AG04450 (cell line): ENCODE measurements at places on chromosomes 4 and X.

- DNase-seq, result peak; percentile 82
These were observed 11.2 kb downstream of the IGFBP7 start for GRCh38 chr4:57098941-57099340.

DNA sequence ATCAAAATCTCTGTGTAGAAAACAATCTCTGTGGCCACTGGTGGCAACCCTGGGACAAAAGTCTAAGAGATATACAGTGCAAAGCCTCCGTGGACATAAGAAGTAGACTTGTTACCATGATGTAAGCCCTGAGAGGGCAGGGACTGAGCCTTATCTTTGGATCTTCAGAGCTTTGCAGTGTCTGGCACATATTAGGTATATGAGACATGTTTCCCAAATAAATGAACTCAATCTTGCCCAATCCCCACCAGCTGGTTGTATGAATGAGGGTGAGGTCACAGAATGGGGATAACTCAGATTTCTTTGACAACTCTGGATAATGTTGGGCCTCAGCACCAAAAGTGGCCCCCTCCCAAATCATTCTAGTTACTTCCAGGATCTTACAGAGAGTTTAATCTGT, 511.4 kb upstream of the DIPK2B start:
- no peak for DNase-seq

- no peak for DNase-seq
These were observed 22.2 kb downstream of the SATL1 start for GRCh38 chrX:85221361-85221760.

GRCh38 chr4:45064741-45065140, 338.4 kb upstream of the GNPDA2 start:
- DNase-seq, result no peak

DNA sequence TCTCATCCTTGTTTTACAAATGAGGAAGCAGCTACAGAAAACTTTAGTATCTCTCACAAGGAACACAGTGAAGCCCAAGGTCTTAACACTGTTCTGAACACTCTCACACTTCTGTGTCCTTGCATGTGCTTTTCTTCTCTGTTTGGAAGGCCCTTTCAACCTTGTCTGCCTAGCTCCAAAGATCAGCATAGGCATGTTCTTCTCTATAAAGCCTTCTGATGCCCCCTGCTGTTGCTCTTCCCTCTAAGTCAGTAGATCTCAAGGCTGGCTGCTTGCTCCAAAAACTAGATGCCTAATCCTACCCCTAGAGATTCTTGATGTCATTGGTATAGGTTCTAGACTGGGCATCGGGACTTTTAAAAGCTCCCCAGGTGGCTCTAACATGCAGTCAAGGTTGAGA, 5.9 kb downstream of the APOO start:
- DNase-seq, result peak; percentile 49

GRCh38 chr4:158940271-158940670, 162.6 kb upstream of the RAPGEF2 start:
- no peak for DNase-seq

DNA sequence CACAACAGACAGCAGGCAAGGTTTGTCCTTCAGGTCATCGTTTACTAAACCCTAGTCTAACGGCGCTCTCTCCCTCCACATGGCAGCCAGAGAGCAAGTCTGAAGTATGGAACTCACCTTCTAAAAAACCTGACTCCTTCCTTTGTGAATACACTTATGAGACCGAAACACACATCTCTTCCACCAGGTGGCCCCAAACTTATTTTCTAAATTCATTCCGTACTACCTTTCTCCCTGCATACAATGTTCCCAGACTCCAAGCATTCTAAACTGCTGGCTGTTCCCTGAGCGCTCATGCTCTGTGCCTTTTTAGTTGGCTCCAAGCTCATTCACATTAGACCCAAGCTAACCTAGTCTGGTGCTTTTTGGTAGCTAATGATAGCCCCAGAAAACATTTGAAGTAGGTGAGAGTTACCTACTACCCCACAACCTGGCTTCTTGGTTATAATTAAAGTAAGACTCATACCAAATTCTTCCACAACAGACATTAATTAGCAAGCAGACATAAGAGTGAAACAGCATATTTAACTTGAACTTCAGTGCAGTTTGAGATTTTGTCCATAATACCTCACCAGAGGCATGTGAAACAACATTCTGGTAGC, 67.6 kb upstream of the DCLK2 start:
- peak; percentile 36 for DNase-seq

- no peak for DNase-seq
These were observed 16.4 kb upstream of the SLC4A4 start for GRCh38 chr4:71322425-71322824.

DNA sequence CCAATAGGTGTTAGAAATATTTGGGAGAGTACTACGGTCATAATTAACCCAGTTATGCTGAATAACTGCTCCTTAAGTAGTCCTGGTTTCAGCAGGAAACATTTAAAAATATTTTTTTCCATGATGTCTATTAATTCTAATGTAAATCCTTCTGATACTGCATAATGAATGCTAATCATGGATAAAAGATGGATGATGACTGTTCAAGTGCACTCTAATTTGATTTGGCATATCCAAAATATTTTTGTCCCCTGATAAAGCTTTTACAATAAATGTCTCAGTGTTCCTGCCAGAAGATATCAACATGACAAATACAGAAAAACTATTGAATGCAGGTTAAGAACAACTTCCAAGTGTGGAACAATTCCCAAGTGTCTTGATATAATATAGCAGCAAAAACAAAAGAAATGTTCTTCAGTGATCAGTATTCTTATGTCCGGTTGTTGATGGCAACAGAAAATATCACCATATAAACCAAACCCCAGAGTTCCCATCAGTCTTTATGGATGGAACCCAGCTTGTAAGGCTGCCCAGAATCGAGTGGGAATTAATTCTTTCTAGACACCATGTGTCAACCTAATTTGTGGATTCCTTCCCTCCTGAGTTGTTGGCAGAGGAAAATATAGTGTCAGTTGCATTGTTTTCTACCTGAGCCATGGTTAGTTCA, 205.4 kb upstream of the GK2 start:
- DNase-seq, result no peak

- DNase-seq, result no peak
These were observed 9.4 kb downstream of the IRF2 start for GRCh38 chr4:184464759-184465454.

DNA sequence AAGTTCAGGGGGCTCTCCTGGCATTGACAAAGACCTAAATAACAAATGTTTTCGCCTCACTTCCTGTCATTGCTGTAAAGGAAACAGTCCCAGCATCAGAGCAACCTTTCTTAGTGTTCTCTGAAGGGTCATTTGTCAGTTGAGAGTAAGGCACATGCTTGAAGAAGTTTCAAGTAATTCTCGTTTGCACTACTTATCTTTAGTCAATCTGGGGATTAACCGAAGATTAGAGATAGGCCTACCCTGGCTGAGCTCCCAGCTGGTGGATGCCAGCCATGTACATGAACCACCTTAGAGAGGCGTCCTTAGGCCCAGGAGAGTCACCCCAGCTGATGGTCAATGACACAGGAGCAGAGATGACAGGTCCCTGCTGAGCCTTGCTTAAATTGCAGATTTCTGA, 189.9 kb upstream of the PGRMC2 start:
- DNase-seq, result no peak

DNA sequence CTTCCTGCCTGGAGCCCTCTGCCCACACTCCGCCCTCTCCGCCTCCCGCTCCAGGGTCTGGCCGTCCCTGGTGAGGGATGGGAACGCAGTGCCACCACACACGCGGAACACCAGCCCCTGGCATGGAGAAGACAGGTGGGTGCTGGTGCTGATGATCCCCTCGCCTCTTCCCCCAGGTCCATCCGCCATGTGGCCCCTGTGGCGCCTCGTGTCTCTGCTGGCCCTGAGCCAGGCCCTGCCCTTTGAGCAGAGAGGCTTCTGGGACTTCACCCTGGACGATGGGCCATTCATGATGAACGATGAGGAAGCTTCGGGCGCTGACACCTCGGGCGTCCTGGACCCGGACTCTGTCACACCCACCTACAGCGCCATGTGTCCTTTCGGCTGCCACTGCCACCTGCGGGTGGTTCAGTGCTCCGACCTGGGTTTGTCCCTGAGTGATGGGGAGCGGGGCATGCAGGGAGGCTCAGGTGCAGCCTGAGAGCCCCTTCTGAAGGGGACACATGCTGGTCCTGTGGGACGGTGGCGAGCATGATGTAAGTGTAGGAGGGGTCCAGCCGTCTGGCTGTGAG, 9.8 kb downstream of the BGN start:
- DNase-seq, result no peak

DNA sequence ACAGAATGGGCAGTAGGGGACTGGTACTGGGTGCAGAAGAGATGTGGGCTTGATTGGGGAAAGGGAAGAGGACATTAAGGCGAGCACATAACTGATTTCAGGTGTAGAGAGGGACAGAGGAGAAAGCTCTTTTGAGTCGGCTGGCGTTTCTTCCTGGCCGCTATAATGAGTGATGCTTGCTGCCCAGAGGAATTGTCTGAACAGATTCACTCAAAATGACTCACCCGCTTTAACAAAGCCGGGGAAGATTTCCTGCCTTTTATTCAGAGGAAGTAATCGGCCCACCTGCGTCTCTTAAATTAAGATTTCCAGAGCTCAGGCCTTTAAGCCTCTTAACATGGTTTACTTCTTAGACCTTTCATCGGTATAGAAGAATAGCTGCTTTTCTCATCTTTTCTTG, 102.1 kb upstream of the AP1S2 start:
- DNase-seq, result no peak

- DNase-seq, result peak; percentile 18
These were observed 49.2 kb upstream of the PRSS48 start for GRCh38 chr4:151227731-151228130.

- no peak for DNase-seq
These were observed 313.9 kb downstream of the MID1IP1 start for GRCh38 chrX:39115166-39115565.
